NCI-H1105 treated with DMSO at 0.1 percent for 48 hours (cell line): ENCODE measurements at places on chromosomes 4 and X.

DNA sequence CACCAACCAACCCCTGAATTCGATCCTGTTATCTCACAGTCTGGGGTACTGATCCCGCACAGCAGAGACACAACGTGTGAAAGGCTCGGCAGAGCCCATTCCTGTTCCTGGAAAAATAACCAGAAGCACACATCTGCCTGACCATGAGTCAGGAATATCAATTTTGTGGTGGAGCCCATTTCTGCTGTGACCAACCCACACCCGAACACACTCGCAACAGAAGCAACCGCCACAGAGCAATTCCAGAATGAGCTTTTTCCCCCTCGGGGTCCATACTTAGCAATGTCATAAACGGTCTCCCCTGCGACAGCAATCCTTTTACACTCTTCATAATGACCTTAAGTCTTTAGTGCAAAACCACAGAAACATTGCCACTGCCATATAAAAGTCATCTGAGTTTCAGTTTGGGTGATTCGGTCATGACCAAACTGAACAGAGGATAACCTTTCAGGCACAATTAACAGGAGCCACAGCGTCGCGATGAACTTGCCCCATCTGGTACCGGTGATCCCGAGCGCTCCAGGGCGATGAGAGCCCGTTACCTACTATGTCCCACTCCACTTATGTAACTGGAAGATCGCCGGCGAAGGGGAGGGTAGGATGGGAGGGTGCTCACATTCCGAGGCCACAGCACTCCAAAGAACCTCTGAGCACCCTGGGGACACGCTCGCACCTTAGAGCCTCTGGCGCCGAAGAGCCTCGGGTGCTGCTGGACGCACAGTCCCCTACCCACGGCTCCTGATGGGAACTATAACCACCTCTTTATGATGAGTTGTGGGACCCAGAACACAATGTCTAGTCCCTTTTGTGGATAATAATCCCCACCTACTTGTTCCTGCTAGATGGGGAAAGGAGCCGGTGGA lies 1.1 kb downstream of the MECP2 start:
- DNase-seq, result peak; percentile 53

DNA sequence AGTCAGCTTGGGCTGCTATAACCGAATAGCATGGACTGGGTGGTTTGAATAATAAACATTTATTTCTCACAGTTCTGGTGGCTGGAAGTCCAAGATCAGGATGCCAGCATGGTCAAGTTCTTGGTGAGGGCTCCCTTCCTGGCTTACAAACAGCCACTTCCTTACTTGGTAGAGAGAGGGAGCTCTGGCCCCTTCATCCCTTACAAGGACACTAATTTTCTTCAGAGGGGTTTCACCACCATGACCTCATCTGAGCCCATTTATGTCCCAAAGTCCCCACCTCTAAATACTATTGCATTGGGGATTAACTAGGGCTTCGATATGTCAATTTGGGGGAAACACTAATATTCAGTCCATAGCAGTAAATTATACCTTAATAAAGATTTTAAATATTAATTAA lies 61.8 kb downstream of the CLNK start:
- DNase-seq, result no peak

- no peak for DNase-seq
These were observed 55.4 kb upstream of the BCLAF3 start for GRCh38 chrX:20046223-20046622.

DNA sequence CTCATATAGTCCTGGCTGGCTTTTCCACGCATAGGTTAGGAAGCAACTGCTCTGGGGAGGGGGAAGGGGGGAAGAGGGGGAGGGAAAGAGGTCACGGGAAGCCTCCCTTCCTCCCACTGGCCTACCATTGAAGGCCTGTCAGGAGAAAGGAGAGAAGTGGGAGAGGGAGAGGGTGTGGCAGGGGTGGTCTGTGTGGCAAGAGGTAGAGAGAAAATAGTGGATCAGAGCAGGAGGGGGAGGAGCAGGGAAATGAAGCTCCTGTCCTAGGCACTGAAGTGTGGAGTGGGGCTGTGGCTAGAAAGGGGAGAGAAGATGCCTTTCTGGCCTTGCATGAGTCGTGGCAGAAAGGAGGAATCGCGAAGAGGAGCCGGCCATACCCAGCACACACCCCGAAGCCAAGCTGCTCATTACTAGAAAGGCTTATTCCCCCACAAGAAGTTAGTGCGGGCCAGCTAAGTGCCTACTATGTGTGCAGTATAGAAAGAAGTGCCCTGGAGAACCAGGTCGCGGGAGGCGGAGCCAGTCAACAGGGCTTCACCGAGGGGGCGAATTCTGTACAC lies 1.1 kb upstream of the TMEM164 start:
- DNase-seq, result no peak

DNA sequence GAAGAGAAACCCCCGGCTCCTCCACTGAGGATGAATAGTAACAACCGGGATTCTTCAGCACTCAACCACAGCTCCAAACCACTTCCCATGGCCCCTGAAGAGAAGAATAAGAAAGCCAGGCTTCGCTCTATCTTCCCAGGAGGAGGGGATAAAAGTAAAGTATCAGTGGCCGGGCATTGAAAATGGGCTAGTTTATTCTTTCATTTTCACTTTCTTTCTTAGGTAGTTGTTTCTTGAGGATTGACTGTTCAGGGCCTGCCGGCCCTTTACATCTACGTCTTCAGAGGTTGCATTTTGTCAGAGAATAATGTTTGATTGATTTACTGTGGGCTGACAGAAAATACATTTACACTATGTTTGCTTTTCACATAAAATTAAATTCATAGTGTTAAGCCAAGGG lies 27.1 kb downstream of the PAK3 start:
- DNase-seq, result no peak

DNA sequence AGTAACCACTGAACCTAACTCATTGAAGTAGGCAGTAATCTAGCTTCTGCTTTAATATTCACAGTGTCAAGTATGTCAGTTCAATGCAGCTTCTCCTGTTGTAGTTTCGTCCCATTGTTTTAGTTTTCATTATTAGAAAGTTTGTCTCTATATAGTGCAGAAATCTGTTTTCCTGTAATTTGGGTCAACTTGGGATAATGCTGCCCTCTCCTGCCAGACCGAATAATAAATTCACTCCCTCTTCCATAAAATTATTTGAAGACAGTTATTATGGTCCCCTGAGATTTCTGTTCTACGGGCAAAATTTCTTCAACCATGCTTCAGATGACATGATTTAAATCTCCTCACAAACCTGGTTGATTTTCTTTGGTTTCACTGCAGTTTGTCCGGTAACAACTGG lies 4.6 kb upstream of the LUZP4 start:
- no peak for DNase-seq

GRCh38 chr4:113840861-113841260 lies 79.3 kb upstream of the CAMK2D start:
- no peak for DNase-seq

- no peak for DNase-seq
These were observed 22.2 kb downstream of the MAML3 start for GRCh38 chr4:140131675-140132229.

- DNase-seq, result no peak
These were observed 28.6 kb upstream of the TLR3 start for GRCh38 chr4:186040316-186040715.

GRCh38 chr4:159141193-159141592 lies 38.3 kb downstream of the RAPGEF2 start:
- no peak for DNase-seq

- DNase-seq, result no peak
These were observed 709.1 kb upstream of the FAM241A start for GRCh38 chr4:111435986-111436744.

- DNase-seq, result no peak
These were observed 157.6 kb downstream of the EMCN start for GRCh38 chr4:100360211-100360610.

DNA sequence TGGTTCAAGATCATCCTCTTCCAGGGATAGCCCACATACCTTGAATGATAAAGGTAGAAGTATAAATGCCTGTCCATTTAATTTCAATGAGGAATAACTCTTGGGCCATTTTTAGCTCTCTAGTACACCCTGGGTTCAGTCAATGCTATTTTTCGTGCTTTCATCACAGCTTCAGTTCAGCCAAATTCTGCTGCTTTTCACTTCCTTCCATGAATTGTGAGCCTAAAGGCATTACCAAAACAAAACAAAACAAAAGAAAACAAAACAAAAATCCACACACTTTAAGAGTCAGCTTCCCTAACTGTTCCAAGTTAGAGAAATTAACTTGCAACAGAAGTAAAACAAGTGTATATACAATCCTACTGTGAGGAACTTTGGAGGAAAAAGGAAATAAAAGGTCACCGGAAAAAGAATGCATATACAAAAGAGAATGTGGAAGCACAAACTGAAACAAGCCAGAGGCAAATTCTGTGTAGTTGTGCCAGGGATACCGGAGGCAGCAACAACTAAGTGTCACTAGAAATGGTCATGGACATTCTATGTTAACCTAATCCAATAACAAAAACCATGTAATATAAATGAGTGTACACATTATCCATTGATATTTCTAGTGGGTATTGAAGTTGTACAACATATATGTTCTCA lies 423.1 kb downstream of the KCTD8 start:
- no peak for DNase-seq

DNA sequence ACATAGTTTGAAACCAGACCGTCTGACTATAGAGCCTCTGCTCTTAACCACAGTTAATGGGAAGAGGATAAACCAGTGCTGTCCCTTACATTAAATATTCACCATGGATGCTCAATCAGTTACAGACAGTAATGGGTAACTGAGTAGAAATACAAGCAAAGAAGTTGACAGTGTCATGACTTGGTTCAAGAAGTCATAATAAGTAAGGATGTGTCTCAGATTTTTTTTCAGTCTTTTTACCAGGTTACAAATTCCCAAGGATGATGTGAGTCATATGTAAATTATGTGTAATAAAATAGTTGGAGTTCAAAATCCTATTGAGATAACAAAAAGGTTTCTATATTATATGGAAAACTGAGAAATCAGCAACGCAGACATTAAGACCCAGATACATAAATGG lies 31.1 kb downstream of the ZCCHC4 start:
- DNase-seq, result no peak

DNA sequence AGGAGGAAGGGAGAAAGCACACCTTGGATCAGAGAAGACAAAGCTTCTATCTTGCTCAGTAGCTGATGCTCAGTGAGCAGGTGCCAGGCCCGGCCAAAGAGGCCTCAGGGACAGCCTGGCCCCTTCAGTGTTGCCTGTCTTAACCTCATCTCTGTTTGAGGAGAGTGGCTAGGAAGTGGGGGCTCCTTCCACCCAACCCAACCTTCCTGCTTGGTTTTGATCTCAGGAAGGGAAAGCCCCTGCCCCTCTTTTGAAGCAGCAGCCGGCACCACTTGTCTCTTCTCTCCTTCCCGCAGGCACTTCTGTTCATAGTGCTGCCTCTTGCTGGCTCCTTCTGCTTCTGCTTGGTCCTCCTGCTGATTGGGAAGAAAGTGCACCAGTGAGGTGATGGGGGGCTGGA lies 2.4 kb upstream of the AFF2 start:
- DNase-seq, result no peak

DNA sequence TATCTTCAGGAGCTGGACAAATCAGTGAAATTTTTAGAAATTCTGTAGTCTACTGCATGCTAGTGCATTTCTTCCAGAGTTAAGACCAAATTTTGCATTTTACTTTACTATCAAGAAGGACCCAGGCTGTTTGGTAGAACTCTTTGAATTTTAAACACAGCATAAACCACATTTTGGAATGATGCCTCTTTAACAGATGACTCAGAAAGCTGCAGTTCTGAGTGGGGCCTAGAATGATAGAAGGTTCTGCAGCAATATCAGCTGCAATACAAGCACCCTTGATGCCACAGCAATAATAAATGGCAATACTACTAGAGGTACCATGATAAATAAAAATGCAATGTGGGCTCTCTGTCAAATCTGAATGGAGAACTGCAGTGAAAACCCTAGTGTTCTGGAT lies 198.7 kb downstream of the TMA16 start:
- no peak for DNase-seq

DNA sequence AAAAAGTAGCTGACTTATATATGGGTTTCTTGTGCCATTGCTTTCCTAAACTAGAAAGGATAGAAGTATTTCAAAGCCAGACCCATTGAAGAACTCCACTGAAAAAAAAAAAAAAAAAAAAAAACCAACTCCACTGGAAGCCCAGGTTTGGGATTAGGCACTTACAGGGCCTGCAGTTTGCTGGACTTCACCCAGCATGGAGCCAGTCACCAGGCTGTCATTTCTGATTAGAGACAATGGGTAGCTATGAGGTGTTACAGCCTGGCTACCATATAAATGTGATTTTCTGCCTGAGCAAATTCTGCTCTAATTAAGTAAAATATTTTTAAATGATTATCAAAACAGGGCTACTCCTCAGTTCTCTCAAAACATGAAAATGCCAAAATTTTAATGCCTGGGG lies 49.5 kb downstream of the HS6ST2 start:
- DNase-seq, result no peak

DNA sequence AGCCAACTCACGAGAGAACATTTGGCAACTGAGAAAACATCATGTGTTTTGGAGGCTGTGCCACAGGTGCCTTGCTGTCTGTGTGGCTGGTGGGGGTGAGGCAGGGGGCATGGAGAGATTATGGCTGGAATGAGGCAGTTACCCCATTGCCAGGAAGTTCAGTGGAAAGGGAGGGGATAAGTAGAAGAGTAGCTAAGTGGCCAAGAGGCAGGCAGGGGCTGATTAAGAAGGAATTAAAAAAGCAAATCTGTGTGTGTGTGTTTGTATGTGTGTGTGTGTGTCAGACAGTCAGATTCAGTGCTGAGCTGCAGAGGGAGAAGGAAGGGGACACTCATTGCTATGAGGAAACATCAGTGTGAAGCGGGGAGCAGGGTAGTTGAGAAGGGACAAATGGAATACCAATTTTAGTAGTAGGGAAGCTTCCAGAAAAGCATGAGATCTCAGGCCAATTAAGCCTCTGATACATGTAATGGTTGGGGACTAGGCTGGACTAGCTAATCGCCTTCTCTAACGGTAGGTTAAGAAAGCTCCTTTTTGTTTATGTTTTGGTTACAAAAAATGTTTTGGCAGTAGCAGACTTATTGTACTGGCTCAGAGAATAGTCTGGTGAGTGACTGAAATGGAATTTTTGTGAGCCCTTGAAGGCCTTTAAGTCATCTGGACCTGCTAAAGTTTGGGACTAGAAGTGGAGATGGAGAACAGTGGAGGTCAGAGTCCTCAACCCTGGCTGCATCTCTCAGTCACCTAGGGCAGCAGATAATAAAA lies 18.5 kb downstream of the TMEM164 start:
- DNase-seq, result no peak

- peak; percentile 31 for DNase-seq
These were observed 146.2 kb upstream of the JADE1 start for GRCh38 chr4:128663325-128663724.

DNA sequence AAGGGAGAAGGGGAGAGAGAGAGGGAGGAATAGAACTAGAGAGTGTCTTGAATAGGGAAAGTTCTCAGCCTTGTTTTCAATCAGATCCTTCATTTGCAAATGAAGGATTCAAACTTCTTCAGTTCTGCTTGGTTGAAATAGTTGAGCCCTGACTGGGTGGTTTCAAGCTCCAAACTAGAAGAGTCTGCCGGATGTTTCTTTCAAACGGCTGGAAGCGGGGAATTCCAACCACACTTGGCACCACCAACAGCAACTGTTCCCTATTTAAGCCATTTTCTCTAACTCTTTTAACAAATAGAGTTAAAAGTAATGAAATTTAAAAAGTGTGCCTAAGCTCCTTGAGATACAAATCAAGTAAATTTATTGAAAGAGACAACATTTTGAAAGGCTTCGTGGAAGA lies 67.5 kb upstream of the DDX60 start:
- DNase-seq, result no peak

GRCh38 chrX:10794203-10794630 lies 173.8 kb upstream of the MID1 start:
- no peak for DNase-seq

- no peak for DNase-seq
These were observed 53.9 kb downstream of the PAPSS1 start for GRCh38 chr4:107666134-107666533.
